AG09309 (cell line): ENCODE measurements at places on chromosomes 7 and 10.

GRCh38 chr7:156157409-156158012, 345.2 kb upstream of the SHH start:
- DNase-seq: no peak

DNA sequence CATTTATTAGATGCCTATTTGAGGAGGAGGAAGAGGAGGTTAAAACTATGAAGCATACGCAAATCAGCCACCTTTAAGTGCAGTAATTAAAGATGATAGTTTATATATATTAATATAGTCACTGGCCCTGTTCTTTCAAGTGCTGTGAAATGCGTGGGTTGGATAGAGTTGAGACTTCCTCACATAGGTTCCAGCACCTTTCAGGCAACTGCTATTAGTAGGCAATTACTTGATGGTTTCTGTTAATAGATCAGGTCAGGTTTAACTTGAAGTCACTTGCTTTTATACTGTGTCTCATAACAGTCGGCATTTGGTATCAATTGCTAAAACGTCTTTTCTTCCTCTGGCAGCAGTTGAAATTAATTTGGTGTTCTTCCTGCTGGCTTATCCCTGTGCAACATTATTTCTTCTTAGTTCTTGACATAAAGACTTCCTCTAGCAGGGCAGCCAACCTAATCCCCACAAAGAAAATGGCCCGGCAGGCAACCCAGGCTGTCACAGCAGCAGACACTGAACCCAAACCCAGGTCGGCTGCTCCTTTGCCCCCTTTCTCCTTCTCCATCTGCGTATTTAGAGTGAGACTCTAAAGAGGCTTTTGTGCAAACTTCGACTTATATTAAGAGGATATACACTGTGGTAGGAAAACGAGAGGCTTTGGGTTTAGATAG, 35.3 kb upstream of the BET1 start:
- DNase-seq: no peak

DNA sequence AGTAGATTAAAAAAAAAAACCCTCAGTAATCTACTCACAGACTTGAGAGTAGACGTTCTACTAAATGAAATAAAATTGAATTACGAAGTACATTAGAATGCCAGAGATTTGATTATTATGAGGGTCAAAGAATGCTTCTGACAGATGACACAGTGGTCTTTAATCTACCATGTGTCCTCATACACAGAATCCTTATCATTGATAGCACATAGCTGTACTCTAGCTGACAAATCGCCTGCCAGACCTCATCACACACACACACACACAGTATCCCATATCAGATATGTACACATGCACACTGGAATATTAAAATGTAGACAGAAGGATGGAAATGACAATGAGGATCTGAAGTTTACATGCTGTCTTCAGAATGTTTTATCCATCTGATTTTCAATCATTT, 104.6 kb downstream of the SORCS1 start:
- DNase-seq: no peak

DNA sequence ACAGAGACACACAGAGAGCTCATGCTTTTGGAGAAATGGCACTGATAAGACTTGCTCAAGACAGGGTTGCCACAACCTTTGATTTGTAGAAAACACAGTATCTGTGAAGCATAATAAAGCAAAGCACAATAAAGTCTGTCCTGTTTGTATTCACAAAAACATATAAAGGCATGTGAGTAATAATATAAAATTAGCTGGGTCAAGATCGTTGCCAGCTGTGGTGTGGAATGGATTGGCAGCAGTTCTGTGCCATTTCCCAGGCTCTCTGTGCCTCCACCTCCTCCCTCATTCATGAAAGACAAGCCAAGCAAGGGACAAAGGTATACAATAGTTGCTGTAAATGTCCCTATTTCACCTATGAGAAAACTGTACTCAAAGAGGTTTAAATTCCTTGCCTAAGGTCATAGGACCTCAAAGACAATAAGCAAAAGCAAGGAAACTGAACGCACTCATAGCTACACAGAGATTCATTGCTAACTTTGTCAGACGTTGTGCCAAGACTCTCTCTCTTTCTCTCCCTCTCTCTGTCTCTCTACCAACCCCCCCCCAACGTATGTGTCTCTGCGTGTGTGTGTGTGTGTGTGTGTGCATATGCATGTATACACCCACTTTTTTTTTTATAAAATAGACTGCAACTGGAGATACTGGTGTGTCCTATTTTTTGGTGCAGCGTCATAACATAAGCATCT, 31.8 kb downstream of the CHST3 start:
- DNase-seq: no peak

DNA sequence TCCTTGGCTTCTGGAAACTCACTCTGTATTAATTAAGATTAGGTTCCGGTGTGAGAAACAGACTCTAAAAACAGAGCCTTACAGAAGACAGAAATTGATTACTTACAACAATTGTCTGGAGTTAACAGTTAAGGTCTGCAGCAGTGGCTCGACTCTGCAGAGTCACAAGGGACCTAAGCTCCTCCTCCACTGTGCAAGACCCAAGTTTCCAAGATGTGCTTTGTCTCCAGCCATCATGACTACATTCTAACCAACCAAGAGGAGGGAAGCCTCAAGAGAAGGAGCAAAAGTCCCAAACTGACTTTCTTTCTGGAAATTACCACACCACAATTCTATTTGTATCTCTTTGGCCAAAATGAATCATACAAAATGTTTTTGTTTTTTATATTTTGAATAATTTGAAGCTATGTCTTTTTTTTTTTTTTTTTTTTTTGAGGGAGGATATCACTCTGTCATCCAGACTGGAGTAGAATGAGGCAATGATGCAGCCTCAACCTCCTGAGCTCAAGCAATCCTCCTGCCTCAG, 14.2 kb upstream of the ODAD2 start:
- no peak for DNase-seq
